NAMALWA (cell line): ENCODE measurements at places on chromosomes 4 and X.

DNA sequence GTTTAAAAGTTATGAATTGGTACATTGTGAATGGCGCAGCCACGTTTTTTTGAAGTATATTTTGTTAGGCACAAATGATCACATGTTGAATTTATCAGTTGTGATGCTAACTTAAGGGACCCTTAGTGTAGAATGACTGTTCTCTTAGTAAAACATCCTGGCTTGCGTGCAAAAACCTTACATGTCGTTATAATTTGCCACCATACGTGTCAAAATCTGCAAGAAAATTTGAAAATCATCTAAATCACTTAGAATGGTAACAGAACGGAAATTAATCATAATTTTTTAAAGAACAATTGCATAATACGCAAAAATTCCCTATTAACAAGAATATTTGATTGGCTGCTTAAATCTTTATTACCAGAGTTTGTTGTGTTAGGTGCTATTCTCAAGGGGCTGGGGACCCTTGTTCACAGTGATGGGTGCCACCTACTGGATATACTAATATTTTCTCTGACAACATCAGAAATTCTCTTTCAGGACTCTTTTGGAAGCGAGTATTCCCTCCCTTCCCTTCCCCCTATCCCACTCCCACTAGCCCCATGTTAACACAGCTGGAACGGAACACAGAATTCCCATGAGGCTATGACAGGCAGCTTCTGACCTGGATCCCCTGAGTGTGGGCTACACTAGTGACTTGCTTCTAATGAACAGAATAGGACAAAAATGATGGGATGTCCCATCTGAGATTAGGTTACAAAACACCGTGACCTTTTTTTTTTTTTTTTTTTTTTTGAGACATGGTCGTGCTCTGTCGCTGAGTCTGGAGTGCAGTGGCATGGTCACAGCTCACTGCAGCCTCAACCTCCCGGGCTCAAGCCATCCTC, 71.8 kb downstream of the SUPT20HL2 start:
- peak; percentile 62 for DNase-seq

GRCh38 chr4:57943682-57944081, 833.5 kb upstream of the IGFBP7 start:
- DNase-seq: no peak

DNA sequence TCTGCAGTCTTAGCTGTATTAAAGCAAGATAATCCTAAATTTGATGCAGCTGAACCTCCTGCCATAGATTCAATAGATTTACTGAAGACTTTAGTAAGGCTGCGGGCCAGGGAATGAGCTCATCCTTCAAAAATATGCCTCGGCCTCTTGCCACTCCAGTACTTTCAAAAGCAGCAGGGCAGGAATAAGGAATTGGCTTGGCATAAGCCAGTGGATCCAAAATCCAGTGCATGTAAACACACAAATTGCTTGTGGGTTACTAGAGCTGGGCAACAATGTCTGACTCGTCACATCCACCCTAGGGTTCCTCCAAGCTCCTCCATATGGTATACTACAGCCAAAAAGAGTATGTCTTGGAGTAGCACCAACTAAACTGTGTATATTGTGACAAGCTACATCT, 165.0 kb downstream of the AMELX start:
- DNase-seq: no peak

DNA sequence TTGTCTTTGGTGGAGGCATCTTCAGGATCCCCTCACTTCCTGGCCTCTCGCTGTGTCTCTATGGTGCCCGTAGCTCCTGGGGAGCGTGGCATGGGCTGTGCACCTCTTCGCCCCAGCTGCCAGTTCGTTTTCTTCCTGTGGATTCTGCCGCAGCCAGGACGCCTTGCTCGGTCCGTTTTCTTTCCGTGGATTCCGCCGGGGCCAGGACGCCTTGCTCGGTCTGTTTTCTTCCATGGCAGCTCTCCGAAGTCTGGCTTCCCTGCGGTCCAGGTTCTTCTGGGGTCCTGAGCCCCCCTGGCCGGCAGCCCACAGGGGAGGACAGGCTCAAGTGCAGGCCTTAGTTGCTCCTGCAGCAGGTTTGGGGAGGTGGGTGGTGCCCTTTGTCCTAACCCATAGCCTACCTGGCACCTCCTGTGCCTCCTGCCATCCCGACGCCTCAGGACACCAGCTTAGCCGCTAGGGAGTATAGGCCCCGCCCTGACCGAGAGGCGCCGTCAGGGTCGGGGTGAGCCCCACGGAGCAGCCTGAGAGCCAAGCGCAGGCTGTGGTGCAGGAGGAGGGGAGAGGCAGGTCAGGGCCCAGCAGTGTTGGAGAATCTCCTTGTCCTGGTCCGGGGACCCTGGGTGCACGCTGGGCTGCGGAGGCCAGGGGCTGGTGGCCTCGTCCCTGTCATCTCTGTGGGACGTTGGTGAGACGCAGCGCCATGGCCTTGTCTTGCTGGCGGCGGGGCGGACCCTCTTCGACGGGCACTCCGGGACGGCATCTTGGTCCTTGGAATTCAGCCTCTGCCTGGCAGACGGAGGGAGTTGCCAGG, 27.1 kb downstream of the UVSSA start:
- DNase-seq: no peak

DNA sequence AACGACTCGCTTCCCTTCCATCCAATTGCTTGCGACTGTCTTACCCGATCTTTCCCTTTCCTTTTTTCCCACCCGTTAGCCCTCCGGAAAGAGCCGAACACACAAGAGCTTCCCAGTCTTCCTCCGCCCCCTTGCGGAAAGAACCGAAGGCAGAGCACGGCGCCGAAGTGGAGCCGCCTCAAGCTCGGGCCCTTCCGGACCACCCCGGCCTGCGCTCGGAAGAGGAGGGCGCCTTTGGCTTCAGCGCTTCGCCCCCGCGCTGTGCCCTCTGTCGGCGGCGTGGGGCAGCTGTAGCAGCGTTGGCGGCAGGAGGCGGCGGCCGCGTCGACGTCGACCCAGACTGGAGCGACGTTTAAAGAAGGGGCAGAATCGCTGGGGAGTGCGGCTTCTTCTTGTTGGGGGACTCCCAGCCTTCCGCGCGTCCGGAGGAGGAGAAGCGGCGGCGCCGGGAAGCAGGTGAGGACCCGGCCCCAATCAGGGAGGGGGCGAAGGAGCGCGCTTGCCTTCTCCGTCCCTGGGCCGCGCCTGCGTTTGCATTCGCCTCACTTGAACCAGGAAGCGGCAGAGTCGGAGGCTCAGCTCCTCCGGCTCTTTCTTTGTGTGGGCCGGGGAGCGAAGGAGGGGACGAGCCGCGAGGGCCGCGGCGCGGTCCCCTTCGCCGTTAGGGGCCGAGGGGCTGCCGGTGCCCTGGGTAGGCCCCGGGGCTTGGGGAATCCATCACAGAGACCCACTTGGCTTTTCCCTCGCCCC, at the start of gene ZBTB33:
Gene ZBTB33, plus strand, starts transcription at position 291 of the 750 bp plus-strand sequence. CDS start 2,604 bp downstream, outside the sequence.
- DNase-seq: peak; percentile 91

- no peak for DNase-seq
Observed at GRCh38 chrX:3407121-3407520, 60.7 kb upstream of the MXRA5 start.

DNA sequence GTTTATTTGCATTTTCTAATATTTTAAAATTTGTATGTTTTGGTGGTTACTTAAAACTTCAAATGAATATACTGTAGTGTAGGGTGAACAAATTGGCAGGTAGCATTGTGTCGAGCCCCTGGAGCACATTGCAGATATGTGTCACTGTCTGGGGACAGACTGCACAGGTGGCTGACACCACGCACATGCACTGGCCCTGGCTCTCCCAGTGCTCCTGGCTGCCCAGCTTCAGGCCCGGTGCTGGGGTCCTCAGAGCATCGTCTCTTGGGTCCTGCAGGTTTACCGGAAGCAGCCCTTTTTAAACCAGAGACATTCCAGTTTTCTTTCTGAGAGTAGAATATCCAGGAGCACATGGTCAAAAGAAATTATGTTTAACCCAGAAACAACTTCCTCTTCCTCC, 15.6 kb downstream of the BST1 start:
- DNase-seq: no peak

- no peak for DNase-seq
Observed at GRCh38 chr4:102352781-102353180, 7.5 kb upstream of the SLC39A8 start.

DNA sequence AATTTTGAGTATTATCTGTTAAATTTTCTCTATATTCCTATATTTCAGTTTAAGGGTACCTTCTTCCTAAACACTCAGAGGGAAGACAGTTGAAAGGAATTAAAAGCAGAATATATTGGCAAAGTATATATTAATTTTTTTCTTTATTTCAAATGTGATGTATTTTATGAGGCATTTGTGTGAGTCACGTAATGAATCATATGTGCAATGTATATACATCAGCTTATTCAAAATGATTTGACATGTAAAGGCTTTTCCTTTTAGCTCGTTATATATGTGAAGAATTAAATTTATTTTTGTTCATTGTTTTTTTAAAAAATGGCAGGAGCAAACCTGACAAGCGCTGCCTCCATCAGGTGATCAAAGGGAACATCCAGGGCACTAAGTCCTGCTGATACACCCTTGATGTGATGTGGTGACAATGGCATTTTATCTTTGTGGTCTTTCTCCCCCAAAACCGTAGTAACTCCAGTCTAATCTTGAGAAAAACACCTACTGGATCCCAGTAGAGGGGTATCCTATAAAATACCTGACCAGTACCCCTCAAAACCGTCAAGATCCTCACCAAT, 8.9 kb downstream of the WWC2 start:
- no peak for DNase-seq

- no peak for DNase-seq
Observed at GRCh38 chrX:70352496-70352895, 62.6 kb downstream of the KIF4A start.

DNA sequence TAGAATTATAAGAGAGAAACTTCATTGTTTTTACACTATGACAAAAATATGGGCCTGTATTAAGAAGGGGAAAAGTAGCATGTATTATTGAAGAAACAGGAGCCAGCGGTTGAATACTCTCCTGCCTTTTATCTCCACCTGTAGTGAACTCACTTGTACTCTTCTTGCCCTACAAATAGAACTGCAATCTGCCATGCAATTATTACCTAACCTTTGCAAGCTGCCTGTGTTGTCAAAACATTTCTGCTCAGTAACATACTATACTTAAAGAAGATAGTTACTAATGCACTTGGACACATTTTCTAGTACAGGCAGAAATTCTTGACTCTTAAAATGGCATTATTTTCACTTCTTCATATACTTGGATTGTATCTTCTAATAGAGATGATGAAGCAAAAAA, 818.4 kb upstream of the GRID2 start:
- DNase-seq: no peak

DNA sequence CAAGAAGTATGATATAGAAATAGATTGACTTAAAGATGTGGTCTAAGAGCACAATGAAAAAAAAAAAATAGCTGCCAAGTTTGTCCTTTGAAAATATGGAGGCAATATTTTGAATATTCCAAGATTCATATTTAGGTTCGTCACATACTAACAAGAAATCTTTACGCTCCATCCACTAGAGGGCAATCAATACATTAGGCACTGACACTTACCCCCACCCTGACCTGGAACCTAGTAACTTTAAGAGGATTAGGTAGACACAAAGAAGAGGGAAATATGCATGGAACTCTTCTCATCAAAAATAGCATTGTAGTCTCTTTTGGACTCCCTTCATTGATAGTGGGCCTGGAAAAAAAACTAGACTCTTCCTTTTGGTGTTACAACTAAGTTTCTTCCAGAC, 1108.1 kb downstream of the PCDH19 start:
- peak; percentile 15 for DNase-seq
